Natural killer cell treated with Interleukin-12 subunit alpha and Interleukin-12 subunit beta and Interleukin-15 and Interleukin-18, amount 100 ng/mL, for 72 hours (primary cell): ENCODE measurements at places on chromosomes 6 and 20. TPM values are rescaled to one million over a fixed set of nuclear protein-coding genes. Genes with fewer than 3 reads are reported as not detected.

SSTR4 gene
- total RNA-seq = not detected

RXRB gene
- total RNA-seq = 43.9 TPM

TNF gene
- 420 TPM for total RNA-seq

CCN5 gene
- not detected for total RNA-seq

PROKR2 gene
- not detected for total RNA-seq

MYLK4 gene
- 0.33 TPM for total RNA-seq

TUBE1 gene
- 28.4 TPM for total RNA-seq

SLC22A23 gene
- 0.14 TPM for total RNA-seq

DEFB132 gene
- total RNA-seq = not detected

SOX18 gene
- not detected for total RNA-seq

- no peak for DNase-seq
Measured at GRCh38 chr20:2820896-2821869, 5.0 kb downstream of the TMEM239 start.

- DNase-seq = no peak
Measured at GRCh38 chr6:97443408-97444080, 160.5 kb upstream of the MMS22L start.

- DNase-seq = no peak
Measured at GRCh38 chr20:278607-279571, 11.7 kb downstream of the C20orf96 start.

DNA sequence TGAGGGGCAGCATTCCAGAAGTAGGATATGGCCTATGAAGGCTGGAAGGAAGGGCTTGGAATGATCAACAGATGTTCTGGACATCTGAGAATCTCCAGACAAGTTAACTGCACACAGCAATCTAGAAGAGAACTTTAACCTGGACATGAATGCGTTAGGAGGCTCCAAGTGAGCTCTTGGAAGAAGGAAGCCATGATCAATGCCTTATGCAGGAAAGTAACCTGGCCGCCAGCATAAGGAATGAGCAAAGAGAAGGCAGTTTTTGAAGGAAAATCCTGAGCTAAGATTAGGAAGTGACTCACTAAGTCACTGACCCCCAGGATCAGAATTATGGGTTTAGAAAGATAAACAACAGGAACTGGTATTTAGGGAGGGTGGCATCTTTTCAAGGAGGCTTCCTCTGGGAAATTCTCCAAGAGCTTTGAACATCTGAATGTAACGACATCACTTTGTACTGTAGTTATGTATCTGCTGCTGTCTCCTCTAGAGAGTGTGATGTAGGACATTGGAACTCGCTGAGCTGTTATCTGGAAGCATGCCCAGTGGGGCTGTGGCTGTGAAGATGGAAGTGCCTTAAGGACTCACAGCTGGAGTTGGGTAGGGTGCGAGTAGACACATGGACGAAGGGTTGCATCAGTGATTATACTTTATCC is 236.8 kb downstream of the PACRG start:
- no peak for DNase-seq

- no peak for DNase-seq
Measured at GRCh38 chr6:69894578-69895347, 28.4 kb downstream of the COL19A1 start.

DNA sequence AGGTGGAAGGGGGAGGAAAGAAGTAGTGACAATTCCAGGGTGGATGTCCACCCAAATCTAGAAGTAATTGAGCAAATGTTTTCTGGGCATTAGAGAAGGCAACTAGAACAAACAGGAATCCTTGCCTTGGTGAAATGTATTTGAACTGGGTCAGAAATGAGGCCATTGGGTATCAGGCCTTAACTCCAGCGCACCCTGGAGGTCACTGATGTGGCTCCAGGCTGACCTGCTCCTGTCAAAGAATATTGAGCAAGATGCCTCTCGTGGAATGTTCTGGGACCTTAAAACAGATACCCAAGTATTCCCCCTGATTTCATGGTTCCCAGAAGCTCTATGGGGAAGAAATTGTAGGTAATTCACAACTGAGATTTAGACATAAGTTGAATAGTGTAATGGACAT is 6.9 kb downstream of the HLA-DPB1 start:
- DNase-seq = no peak

GRCh38 chr20:32484225-32484957 is 100.7 kb downstream of the NOL4L start:
- DNase-seq = peak; percentile 56

DNA sequence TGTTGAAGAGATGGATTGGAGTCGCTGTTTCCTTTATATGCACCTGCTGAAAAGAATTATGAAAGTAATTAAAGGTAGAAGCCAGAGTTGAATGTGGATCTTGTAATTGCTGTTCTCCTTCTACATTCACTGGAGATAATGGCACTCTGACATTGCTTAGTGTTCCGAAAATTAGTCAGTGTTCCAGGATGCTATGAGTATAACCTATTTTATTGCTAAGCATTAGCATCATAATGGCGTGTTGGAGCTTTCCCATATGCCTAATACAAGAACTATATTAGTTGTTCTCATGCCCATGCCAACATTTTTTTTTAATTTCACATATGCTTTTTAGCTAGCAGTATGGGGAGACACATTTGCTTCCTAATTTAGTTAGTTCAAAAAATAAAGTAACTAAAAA is 236.4 kb downstream of the ARHGAP18 start:
- no peak for DNase-seq

DNA sequence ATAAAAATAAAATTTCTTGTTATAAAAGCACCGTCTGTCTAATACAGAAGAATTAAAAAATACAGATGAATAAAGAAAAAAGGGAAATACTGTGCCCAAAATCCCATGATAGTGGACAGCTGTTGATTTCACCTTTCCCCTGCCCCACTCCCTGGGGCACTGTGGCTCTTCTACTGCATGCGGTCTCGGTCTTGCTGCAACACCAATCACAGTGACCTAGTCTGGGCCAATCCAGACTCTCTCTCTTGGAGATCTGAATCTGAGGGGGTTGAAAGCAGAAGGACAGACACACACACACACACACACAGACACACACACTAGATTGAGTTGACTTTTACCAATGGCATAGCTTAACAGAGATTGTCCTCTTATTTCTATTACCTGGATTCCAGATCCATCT is 70.5 kb upstream of the FYN start:
- DNase-seq = no peak

GRCh38 chr6:30782425-30783014 is 38.2 kb upstream of the IER3 start:
- no peak for DNase-seq

GRCh38 chr20:56362833-56363413 is 4.1 kb downstream of the FAM210B start:
- no peak for DNase-seq

DNA sequence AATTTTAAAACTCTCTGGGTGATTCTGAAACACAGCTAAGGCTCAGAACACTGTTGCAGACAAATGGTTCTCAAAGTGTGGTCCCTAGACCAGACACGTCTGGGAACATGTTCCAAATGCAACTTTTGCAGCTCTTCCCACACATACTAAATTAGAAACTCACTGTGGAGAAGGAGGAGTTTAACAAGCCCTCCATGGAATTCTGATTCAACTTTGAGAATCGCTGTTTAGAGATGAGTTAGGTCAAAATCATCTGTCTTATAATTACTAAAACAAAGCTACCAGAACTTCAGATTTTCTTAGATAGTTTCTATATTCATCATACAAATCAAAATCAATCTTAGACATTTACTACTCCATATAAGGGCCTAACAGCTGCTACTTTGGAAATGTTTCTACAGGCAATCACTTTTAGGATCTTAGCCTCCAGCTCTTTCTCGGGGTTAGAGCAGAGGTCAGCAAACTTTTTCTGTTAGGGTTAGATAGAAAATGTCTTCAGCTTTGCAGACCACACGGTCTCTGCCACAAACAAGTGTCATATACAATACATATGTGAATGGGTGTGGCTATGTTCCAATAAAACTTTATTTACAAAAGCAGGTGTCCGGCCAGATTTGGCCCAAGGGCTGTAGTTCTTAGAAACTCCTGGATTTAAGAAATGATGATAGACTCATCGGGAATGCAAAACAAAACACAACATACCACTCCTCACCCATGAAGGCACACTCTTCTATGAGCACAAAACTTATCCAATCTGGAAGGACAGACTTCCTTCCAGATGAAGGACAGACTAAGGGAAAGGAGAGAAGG is 50.0 kb upstream of the ARHGAP18 start:
- no peak for DNase-seq

- no peak for DNase-seq
Measured at GRCh38 chr6:43570876-43571441, 4.9 kb downstream of the XPO5 start.

DNA sequence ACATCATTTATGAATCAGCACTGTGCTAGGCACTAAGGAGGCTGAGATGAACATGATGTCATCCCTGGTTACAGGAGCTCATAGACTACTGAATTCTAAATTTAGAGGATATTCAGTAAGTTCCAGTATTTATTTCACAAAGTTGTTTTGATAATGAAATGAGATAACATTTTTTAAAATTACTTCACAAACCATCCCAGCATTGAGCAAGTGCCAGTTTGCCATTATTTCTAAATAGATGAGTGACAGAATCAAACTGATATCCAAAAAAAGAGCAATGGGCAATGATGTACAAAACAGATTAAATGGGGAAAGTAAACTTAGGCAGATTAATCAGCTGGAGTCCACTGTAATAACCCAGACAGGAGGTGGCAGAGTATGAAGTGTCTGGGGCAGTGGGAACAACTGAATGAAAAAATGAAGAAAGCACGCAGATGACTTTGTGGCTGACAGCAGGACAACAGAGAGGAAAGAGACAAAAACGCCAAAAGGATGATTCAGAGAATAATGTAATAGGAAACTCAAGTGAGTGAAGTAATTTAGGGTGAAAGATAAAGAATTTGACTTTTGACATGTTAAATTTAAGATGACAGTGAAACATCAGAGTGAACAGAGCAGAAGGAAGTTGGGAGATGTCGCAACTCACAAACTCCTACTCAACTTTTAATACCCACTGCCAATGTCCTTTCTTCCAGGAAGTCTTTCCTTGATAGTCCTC is 70.2 kb downstream of the RCAN2 start:
- no peak for DNase-seq

DNA sequence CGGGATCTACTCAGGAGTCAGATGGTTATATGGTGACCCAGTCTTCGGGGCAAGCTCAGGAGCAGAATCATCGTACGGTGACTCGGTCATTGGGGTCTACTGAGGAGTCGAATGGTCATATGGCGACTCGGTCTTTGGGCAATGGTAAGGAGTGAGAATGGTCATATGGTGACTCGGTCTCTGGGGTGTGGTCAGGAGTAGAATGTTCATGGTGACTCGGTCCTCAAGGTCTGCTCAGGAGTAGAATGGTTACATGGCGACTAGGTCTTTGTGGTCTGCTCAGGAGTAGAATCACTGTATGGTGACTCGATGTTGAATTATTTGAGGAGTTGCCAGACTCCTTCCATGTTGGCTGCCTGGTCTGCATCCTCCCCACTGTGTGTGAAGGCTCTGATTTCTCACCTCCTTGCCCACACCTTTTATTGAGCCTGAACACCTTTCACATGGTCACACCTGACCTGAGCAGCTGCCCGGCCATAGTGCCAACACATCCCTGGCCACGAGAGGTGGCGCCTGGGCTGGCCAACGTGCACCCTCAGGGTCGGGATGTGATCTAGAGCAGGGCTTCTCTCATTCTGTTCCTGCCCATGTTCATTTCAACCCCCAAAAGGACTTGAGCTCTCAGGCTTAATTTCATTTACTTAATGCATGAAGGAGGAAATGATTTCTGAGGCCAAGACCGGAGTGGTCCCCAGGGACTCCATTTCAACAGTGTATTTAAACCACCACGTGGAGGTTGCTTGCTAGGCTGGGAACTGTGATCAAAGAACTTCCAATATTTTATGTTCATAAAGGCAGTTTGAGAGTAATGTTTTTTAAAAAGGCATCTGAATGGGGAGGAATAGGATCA is 119.5 kb downstream of the PHACTR3 start:
- no peak for DNase-seq

GRCh38 chr6:149264629-149265028 is 52.9 kb upstream of the TAB2 start:
- DNase-seq = no peak

GRCh38 chr6:16420715-16421461 is 182.5 kb downstream of the GMPR start:
- DNase-seq = no peak

DNA sequence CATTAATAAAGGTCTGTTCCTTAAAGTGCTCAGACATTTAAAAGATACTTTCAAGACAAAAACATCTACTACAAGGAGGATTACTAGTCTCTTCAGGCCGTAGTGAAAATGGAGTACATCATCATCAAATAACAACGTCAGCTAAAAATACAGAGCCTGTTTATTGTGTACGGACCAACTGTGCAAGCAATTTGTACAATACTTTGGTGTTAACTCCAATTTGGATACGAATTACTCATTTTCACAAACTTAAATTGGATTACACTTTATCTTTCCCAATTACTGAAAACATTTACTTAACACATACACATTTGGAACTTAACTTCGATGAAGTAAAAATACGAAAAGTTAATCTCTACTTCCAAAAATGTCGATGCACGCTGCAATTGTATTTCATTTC is 802 bp downstream of the CYP39A1 start:
- DNase-seq = no peak

GRCh38 chr20:50886184-50886790 is 45.0 kb downstream of the ADNP start:
- no peak for DNase-seq

GRCh38 chr6:146545581-146545980 is 1.9 kb downstream of the RAB32 start:
- DNase-seq = no peak

DNA sequence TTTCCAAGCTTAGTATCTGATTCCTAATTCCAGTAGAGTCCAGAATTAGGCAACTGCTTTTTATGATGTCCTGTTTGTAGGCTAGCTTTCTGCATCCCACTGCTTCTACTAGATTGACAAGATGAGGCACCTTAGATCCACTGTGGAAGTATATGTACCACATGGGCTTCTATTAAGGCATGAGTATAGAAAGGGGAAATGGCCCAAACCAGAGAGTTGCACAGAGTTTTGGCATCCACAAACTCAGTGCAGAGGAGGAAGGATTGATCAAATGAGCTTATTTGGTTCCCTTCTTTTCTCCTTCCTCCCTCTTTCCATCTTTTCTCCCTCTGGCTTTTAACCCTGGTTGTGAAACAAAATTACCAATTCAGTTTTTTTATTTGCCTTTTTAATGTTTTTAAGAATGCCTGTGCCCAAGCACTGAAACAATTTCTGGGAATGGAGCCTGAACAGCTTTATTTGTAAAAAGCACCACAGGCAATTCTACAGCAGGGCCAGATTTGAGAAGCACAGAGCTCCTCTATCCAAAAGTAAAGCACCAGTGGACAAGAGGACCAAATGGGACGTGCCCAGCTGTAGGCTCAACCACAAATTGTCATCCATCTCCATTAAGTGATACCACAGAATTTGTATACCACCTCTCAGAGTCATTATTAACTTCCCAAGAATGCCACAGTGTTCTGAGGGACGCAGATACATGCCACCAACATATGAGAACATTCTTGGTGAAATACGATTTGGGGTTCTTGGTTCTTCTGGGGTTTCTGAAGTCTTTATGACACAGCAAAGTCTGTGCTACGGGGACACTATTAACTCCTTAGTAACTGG is 969.1 kb downstream of the KIF16B start:
- DNase-seq = no peak
